ENCODE measurements at places on chromosomes 16 and 17.
A peak's percentile ranks its signal among the peaks of the same experiment; 100 is the strongest.

DNA sequence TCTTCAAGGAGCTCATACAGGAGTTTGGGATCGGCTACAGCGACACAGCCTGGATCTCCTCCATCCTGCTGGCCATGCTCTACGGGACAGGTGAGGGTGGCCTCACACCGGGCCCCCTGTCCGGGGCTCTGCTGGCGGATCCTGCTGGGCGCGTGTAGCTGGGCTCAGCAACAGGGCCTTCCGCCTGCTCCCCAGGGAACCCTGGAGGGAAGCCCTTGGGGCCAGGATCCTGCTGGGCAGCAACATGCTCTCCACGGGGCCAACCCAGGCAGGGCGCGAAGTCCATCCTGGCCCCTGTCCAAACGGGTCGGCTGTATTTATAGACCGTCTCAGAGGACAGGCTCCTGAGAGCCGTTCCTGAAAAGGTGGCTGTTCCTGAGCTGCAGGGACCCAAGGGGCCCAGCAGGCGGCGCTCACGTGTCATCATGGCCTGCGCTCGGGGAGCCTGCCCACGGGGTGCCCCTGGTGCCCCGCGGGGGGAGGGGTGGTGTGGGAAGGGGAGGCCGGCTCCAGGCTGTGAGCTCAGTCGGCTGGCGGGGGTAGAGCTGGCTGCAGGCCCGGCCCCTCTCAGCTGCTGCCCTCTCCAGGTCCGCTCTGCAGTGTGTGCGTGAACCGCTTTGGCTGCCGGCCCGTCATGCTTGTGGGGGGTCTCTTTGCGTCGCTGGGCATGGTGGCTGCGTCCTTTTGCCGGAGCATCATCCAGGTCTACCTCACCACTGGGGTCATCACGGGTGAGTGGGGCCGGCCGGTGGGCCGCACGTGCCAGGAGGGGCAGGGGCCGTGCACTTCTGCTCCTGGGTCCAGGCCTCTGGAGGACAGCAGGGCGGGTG, 7.5 kb downstream of the SLC16A3 start:
- DNase-seq: peak; percentile 90

- no peak for DNase-seq
Measured at GRCh38 chr16:73051226-73051625, 3.3 kb upstream of the ZFHX3 start.

DNA sequence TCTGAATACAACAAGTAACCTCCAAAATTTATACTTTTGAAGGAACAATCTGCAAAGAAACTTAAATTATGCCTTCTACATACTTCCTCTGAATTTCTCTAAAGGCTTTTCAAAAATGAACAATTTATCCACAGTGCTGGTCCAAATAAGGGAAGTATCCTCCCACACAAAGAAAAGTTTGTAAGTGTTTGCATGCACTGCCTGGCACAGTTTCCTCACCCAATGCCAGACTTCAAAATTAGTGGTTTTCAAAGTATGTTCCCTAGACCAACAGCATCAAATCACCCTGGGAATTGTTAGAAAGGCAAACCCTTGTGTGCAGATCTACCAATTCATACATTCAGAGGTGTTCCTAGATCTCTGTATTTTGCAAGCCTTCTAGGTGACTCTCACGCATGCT, 82.5 kb downstream of the PCTP start:
- DNase-seq: no peak

GRCh38 chr16:35692824-35693223, 2233.4 kb downstream of the TP53TG3F start:
- no peak for DNase-seq

- DNase-seq: no peak
Measured at GRCh38 chr16:8200839-8201238, 389.5 kb downstream of the TMEM114 start.

DNA sequence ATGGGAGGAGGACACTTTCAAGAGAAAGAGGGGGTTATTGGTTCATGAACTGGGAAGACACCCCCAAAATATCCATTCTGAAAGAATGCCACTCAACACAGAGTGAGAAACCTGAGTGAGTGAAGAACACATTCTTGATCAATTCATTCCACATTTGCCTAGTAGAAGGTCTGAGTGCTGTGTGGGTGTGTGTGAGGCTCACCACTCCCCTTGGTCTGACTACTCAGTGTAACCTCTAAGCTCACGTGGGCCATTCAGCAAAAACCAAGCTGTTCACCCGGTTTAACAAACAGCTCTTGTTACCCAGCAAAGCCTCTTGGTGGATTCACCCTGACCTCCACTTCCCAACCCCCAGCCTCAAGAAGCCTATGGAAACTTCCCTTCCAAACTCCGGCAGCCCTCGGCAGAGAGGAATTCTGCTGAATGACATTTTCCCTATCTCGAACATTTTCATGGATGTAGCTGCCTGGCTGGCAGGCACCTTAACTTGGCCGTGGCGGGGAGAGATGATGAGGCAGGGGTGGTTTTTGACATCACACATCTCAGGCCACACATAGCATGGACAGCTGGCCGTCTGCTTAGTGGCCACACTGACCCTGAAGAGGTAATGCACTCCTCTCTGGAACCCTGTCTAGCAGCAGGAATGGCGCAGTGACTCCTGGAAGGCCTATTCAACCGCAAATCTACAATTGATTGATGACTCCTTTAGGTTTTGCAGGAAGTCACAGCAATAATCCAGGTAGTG, 11.6 kb downstream of the ST6GALNAC1 start:
- no peak for DNase-seq

DNA sequence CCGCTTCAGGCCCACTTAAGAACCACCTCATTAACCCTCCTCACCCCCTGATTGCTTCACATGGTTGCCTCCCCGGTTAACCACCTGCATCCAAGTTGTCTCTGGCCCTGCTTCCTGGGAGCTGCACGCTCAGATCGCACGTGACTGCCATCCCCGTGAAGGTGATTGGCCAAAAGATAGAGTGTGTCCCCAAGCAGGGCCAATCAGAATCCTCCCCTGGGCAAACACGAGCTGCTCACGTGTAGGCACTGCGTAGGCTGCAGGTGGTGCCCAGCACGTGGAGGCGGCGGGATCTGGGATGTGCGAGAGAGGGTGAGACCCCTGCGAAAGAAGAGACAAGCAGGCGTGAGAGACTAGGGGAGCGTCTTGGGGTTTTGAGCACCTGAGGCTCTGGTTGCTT, 111.8 kb upstream of the CRHR1 start:
- no peak for DNase-seq

GRCh38 chr16:50469744-50470321, 78.4 kb upstream of the NKD1 start:
- no peak for DNase-seq

DNA sequence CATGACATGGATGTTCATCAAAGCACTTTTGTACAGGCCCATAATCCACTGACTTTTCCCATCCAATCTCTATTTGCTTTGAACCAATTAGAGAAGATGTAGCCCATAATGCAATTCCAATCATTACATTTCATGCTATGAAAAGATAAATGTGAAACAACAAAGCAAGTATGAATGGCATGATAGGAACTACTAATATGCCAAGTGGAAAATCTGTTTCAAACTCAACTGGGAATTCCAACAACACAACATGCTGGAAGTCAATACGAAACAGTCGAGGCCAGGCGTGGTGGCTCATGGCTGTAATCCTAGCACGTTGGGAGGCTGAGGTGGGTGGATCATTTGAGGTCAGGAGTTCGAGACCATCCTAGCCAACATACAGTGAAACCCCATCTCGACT, 39.6 kb upstream of the TMEM97 start:
- DNase-seq: no peak

DNA sequence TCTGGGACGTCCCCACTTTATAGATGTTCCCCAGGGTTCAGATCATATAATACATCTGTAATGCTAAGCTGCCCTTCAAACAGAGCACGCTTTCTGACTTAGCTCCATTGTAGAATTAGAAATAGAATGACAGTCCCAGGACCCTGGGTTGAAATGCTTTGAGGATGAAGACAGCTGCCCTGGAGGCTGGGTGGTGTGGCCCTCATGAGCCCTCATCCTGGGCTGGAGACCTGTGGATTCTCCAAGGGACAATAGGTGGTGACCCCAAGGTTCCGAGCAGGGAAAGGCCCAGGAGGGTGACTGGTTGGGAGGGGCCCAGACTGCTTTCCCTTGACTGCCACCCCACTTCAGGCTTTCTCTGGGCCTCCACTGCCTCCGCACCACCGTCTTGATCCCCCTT, 59.0 kb downstream of the CRISPLD2 start:
- DNase-seq: no peak

DNA sequence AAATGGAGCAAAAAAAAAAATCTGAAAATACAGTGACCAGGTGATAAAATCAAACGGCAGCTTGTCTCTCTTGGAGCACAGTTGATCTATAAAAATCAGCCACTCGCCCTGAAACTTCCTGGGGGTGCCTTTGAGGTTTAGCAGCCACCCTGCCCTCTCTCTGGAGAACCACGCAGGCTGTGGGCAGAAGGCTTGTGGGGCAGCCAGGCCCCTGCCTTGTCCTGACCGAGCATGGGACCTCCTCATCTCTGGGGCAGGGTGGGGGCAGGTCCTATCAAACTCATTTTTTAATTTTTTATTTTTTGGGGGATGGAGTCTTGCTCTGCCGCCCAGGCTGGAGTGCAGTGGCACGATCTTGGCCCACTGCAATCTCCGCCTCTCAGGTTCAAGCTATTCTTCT, 5.0 kb downstream of the TMEM238L start:
- no peak for DNase-seq

- no peak for DNase-seq
Measured at GRCh38 chr16:79642652-79643051, 42.1 kb upstream of the MAF start.

- DNase-seq: peak; percentile 75
Measured at GRCh38 chr16:75099738-75100602, 16.6 kb downstream of the LDHD start.

GRCh38 chr17:75589012-75589918, 1.7 kb downstream of the MYO15B start:
- DNase-seq: peak; percentile 100

DNA sequence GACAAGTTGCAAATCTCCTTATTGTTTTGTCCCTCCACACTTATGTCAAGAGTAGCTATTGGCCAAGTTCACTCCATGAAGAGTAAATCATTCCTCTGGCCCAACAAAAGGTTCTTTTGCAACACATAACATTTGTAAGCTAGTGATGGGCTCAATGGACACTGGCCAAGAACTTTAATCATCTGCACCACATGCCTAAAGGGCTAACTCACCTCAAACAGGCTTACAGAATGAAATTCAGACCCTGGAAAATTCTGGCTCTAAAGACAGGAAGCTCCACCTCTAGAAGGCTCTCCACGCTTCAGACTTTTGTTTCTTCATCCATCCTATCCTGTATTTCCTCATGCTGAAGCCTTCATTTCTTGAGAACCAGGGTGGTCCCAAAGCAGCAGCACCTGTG, 10.9 kb upstream of the ANKFN1 start:
- no peak for DNase-seq

- no peak for DNase-seq
Measured at GRCh38 chr16:85173981-85174751, 61.9 kb upstream of the CIBAR2 start.

DNA sequence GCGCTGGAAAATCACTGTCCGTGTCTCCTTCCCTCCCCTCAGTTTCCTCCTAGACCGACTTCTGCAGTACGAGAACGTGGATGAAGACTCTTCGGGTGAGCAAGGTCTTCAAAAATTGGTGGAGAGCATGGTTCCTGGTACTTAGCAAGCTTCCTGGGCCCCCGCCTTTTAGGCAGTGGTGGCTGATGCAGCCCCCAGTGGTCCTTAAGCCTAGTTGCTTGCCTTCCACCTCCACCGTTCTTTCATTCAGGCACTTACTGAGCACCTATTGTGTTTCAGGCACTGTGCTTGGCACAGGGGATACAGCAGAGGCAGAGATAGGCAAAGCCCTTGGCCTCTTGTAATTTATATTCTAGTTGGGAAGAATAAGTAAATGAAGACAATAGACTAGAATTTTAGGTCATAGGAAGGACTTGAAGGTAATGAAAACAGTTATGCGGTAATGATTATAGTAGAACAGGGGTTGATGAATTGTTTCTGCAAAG, 767 bp downstream of the INO80E start:
- DNase-seq: peak; percentile 70

- no peak for DNase-seq
Measured at GRCh38 chr16:90041896-90042473, 22.7 kb upstream of the DBNDD1 start.

DNA sequence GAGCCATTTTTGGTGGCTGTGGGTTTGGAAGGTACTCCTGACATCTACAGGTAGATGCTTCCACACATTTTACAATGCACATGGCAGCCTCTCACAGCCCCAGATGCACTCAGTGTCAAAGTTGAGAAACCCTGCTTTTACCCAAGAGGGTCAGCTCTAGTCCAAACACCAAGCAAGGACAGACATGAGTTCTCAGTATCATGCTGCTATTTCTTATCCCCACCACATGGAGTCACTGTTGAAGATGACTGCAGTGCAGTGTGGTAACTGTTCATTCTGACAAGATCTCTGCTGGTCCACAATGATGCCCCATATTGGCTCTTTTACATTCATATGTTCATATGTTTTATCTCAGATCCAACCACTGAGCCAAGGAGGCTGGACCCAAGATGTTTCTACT, 50.5 kb upstream of the SALL1 start:
- no peak for DNase-seq

GRCh38 chr17:40534371-40535189, 30.7 kb downstream of the CCR7 start:
- DNase-seq: peak; percentile 70

DNA sequence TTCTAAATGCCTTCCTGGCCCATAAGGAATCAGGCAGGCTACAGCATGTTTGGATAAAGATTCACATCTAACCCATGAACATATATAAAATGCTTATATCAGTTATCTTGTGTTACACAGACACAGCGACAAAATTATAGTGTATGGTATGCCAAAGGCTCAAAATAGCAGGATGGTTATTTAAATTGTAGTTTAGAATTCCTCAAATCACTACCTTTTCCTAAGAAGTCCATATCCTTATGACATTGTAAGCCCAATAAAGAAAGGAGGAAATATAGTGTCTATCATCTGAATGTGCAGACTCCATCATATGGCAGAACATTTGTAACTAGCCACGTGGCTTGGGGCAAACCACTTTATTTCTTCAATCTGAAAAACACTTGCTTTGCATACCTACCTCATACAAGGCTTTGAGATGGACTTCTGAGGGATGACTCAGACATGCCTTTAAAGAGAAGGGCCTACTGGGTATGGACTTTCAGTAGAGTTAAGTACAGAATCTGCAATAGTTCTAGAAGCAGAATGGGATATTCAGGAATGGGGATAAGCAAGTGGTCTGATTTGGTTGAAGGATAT, 12.1 kb upstream of the DHX8 start:
- DNase-seq: no peak

GRCh38 chr16:1443980-1444729, at the start of gene CCDC154:
Gene CCDC154, minus strand, starts transcription at chr16:1444556. Its CDS starts 234 bp downstream, at chr16:1444322.
- DNase-seq: no peak

GRCh38 chr16:75341564-75342307, 90.3 kb upstream of the BCAR1 start:
- DNase-seq: no peak

GRCh38 chr17:6070430-6070912, 292 bp downstream of the WSCD1 start:
- DNase-seq: no peak

- DNase-seq: no peak
Measured at GRCh38 chr17:64289741-64290141, 26.7 kb upstream of the TEX2 start.

Measured in spleen (tissue), 13 donors.